ENCODE measurements at places on chromosomes 13 and 19. TPM values are rescaled to one million over a fixed set of nuclear protein-coding genes. Genes with fewer than 3 reads are reported as not detected.

The HSPH1 gene
- total RNA-seq: 150 TPM

DNA sequence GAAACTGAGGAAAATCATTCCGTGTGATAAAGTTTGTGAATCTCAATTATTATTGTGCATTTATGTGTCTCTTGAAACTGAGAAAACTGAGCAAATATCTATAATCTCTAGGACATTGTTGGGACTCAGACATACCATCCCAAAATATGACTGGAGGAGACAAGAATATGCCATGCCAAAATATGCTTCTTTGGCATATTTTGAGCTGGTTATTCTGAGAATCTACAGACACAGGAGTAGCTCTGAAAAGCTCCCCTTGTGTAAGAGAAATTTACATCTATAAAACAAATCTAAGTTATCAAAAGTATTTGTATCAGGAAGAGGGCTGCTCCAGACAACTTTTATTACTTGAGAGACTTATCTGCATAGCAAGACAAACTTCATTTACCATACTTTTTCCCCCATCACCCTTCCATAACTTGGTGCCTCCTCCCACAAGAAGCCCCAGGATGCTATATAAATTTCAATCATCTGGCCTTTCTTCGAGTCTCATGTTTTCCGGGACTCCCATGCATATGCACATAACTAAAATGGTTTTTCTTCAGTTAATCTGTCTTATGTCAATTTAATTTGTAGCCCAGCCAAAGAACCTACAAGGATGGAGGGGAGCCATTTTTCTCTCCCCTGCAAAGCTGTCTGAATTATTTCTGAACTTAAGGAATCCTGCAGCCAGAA lies 28.6 kb upstream of the NDFIP2 start:
- DNase-seq: no peak

The GAPDHS gene
- not detected for total RNA-seq

The PLK5 gene
- not detected for total RNA-seq

The TMPRSS9 gene
- not detected for total RNA-seq

GRCh38 chr19:1807030-1807694 lies 4.9 kb downstream of the ATP8B3 start:
- DNase-seq: no peak

The OR10H1 gene
- not detected for total RNA-seq

DNA sequence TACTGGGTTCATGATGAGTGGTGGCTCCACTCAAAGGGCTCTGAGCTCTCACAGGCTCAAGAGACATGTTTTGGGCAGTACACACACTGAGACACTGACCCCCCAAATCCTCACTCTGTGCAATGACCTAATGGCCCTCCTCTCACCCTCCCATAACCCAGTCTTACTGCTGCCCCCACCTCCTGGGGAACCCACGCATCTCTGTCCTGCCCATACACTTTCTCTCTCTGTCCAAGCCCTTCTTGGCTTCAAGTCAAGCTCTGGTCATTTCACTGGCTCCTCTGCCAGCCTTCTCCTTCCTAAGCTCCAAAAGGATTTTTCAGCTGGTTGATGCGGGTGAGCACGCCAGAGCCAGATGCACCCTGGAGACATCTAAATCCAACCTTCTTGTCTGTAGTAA lies 187.9 kb upstream of the TSHZ3 start:
- DNase-seq: no peak

DNA sequence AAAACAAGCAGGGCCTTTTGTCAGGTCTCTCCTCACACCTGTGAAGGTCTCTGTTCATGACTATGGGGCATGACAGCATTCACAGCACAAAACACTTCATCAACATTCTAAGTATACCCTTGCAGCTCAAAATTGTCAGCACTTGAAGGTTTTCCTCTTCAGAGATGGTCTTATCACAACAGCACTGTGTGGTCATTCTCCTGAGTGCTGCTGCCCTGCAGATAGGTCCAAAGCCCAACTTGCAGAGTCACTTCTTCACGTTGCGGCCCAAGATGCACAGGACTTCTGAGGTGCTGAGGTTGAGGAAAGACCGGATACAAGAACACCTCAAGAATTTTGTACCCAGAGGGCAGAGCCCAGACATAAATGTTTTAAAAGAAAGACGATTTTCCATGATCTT lies 574.5 kb downstream of the UQCRFS1 start:
- DNase-seq: no peak

The NLRP12 gene
- not detected for total RNA-seq

The MYBPC2 gene
- 0.64 TPM for total RNA-seq

DNA sequence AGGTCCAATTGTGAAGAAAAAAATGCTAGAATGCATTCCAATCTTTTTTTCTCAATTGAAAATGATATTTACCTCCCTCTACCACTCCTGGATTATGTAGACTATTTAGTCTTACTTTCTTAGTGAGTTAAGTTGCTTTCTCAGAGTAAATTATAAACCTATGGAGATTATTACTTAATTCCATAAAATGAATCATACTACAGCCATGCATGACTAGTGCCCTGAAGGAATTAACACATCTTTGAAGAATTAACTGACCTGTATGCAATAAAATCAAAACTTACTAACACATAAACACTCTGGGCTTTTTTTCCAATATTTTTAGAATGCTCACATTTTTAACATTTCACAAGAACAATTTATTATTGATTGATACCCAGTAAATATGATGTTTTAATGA lies 379.4 kb upstream of the DACH1 start:
- DNase-seq: no peak
